ENCODE measurements at places on chromosomes 2 and 18.

GRCh38 chr2:58512878-58513277 is 271.8 kb upstream of the FANCL start:
- no peak for DNase-seq

DNA sequence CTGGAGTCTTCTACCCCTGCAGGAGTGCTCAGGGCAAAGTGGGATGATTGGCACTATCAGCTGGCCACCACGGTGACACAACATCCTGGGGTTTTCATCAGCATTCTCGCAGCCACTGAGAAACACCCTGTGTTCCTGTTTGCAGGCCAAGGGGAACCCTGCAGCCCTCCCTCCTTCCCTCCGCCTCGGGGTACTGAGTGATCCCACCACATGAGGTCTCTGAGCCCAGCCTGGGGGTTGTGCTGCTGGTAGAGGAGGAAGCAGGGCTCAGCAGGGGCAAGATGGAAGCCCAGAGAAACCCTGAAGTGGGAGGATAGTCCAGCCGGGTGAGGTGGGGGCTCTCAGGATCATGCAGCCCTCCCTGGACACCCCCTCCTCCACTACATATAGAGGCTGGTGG is at the start of gene OXER1:
Gene OXER1 (minus strand): TSS at position 40 of the 400 bp plus-strand sequence. CDS start 73 bp downstream, outside the sequence.
- peak; percentile 37 for DNase-seq

- no peak for DNase-seq
Measured at GRCh38 chr2:150144546-150145298, 342.7 kb downstream of the RND3 start.

- DNase-seq, result no peak
Measured at GRCh38 chr2:132645176-132645575, 24.8 kb downstream of the LYPD1 start.

- no peak for DNase-seq
Measured at GRCh38 chr18:50861617-50862016, 17.3 kb upstream of the ME2 start.

GRCh38 chr2:64906853-64907536 is 82.2 kb upstream of the SLC1A4 start:
- no peak for DNase-seq

DNA sequence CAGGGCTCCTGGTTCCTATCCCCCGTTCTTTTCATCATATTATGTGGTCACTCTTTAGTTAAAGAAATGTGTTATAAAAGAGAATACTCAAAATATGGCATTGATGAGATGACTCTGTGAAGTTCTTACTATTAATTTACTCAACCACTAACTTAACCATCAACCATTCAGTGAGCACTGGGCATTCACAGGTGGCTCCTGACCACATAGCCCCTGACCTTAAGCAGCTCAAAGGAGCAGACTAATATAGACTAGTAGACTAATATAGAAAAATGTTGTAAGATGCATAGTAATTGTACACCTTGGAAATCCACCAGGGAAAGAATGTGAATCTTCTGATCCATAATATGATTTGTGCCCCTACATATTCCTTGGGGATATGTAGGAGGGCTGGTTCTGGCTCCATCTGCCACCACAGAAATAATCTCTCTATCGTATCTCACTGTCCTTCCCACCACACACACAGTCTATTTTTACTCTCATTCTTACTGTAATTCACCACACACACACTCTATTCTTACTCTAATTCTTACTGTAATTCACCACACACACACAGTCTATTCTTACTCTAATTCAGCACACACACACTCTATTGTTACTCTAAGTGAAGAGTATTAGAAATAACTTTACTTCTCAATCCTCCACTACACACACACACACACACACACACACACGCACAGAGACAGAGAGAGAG is 188.9 kb upstream of the ITGA4 start:
- DNase-seq, result no peak

DNA sequence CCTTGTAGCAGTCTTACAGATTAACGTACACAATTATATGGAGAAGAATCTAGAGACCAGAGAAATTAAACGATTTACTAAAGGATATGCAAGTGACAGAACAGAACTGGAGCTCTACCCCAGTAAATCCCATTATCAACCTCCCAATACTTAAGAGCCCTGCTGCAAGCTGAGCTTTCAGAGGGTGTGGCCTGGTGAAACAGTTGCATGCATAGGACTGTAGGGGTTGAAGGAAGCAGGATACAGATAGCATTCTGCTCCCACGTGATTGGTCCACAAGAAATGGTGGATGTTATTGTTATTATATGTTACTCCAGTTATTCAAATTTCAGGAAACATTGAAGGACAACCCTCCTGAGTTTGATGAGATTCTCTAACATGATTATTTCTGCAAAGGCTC is 210.8 kb upstream of the THUMPD2 start:
- DNase-seq, result no peak

DNA sequence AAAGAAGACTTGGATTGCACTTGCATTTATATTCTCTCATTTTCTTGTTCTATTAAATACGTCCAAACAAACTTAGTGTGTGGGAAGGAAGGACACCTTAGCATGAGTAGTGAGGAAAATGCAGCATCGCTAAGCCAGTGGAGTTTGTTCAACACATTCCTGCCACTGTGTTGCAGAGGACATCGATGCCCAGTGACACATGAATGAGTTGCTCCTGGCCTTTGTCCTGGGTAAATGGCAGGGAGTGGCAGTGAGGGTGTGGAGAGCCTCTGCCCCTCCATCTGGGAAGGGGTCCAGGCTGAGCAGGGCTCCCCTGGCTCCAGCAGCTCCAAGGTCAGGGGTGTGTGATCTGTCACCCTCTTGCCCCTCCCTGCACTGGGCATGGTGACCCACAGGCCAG is 75.9 kb downstream of the CABLES1 start:
- no peak for DNase-seq

DNA sequence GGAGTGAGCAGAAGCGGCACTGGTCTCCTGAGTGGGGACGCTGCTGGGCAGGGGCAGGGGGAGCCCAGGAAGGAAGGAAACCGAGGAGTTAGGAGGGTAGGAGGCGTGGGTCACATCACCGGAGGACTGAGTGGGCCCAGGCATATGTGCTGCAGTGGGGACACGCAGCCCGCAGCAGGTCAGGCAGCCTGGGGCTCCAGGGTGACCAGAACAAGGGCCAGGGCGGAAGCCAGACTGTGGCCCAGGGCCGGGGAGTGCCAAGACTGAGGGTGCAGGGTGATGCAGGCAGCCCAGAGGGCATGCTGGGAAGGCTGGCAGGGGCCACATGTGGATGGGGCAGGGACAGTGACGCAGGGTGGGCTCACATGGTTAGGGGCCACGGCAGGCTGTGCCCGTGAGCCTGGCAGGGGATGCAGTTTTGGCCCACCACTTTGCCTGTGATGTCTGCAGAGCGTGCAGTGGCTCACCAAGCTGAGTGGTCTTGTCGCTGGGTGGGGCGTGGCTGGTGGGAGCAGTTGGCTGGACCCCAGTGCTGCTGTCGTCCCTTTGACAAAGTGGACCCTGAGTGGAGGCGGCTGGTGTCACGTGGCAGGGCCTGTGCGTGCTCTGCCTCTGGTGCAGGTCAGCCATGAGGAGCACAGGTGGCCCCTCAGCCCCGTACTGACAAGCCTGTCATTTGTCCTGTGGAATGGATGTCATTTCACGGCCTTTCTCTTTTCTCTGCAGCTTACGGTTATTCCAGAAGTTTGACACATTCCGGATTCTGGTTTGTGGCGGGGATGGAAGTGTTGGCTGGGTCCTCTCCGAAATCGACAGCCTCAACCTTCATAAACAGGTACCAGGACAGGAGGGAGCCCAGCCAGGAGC is 87.1 kb downstream of the DGKD start:
- DNase-seq, result peak; percentile 13

- no peak for DNase-seq
Measured at GRCh38 chr2:31221544-31221943, 4.2 kb upstream of the CAPN14 start.

DNA sequence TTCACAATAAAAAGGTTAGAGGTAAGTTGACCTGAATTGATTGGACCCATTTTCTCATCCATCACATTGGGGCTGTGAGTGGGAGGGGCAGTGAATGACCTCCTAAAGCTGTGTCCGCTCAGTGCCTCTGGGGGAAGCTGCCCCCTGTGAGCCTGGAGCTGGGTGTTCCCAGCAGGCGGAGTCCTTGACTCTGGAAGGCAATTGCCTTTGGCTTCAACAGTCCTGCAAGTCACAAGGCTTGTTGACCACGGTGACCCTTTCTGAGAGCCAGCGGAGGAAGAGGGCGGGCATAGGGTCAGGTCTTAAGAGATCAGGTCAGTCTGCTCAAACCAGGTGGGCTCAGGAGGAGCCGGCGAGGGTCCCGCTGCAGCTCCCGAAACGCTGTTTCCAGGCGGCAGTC is 1.1 kb upstream of the CIDEA start:
- DNase-seq, result no peak

DNA sequence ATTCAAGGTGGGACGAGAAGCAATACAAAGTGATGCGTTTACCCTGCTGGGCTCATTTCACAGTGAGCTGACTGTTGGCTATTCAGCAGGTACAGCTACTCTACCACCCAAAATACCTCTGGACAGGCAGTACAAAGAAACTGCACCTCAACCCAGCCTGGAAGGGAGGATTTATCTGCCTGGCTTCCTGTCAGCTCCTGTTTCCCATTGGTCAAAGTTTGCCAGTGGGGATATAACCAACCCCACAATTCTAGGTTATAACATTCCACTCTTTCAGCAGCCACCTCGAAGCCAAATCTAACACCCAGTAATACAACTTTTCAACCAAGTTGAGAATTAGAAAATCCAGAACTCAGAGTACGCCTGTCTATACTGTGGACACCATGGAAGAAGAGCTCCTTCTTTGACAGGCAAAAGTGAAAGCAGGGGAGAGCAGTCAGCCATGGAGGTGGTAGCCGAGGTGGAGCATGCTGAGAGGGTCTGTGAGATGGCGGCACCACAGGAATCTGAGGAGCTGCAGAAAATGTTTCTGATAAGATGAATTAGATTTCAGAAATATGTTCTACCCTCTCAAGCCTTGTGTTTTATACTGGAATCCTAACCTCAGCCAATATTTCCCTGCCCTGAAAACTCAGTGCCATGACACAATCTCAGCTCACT is 10.8 kb downstream of the DUSP19 start:
- DNase-seq, result no peak

DNA sequence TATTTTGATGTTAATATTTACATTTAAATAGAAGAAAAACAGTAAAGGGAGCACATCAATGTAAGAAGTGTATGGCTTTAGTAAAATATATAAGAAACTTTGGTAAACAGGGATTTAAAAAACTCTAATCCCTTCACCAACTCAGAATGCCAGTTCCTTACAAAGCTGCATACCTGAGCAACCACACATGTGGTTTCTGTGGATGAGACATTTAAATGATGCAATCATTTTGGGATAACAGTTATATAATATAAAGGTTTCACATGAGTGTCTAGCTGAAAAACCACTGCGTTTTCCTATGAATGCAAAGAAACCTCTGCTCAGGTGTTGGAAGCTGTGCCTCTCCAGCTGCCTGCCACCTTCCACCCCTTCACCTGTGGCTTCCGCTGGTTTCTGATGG is 209.1 kb upstream of the REV1 start:
- no peak for DNase-seq

GRCh38 chr18:71431689-71432088 is 1112.5 kb downstream of the CBLN2 start:
- no peak for DNase-seq

DNA sequence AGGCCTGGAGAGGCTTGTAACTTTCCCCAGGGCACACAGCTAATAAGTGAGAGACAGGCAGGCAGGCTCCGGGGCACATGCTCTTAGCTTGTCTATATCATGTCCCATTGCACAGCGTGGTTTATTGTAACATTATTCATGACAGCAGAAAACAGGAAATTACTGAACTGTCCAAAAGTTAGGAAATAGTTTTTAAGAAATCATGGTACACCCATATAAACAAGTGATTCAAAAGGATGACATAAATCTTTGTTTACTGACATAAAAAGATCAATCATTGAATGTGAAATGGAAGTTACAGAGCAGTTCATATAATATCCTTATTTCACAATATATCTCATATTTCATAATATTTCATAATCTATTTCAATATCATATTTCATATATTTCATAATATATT is 34.3 kb upstream of the TXNDC2 start:
- no peak for DNase-seq
